ENCODE measurements at places on chromosomes 3 and 15.

DNA sequence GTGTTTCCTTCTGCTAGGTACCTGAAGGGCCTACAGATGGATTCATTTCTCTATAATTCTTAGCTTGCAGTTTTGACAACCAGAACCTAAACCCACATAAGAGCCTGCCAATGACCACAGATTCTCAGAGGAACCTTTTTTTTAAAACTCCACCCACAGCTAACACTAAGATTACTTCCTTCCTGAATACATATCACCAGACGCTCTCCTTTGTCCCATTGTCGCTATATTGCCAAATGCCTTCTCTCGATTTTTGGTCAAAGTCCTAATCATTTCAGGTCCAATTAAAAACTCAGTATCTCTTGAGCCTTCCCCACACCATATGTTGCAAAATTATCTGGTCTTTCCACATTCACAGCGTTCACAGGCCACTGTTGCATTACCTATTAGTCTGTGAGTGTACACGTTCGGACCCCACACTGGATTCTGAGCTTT is 12.4 kb downstream of the ZNF710 start:
- peak; percentile 69 for DNase-seq

DNA sequence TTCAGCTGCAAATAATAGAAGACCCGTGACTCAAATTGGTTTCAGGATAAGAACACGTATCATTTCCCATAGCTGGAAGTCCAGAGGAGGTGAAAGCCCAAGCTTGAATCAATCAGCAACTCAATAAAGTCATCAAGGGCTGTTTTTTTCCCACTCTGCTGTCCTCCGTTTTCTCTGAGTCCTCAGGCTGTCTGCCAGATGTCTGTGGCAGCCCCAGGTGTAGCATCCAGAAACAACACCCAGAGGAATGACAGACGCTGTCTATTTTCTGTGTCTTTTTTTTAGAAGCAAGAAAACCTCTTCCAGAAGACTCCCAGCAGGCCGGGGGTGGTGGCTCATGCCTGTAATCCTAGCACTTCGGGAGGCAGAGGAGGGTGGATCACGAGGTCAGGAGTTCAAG is 204.4 kb downstream of the FAM43A start:
- DNase-seq = no peak

- DNase-seq = peak; percentile 95
These were observed 835 bp downstream of the ARIH2 start for GRCh38 chr3:48919215-48920138.

DNA sequence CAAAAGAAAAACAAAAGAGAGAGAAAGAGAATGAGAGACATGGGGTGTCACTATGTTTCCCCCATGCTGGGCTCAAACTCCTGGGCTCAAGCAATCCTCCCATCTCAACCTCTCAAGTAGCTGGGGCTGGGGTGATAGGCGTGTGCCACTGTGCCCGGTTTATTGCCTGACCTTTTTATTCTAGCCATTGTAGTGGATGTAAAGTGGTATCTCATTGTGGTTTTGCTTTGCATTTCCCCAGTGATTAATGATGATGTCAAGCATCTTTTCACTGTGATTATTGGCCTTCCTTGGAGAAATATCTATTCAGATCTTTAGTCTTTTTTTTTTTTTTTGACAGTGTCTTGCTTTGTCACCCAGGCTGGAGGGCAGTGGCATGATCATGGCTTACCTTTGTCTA is 37.7 kb upstream of the GK5 start:
- DNase-seq = peak; percentile 67

DNA sequence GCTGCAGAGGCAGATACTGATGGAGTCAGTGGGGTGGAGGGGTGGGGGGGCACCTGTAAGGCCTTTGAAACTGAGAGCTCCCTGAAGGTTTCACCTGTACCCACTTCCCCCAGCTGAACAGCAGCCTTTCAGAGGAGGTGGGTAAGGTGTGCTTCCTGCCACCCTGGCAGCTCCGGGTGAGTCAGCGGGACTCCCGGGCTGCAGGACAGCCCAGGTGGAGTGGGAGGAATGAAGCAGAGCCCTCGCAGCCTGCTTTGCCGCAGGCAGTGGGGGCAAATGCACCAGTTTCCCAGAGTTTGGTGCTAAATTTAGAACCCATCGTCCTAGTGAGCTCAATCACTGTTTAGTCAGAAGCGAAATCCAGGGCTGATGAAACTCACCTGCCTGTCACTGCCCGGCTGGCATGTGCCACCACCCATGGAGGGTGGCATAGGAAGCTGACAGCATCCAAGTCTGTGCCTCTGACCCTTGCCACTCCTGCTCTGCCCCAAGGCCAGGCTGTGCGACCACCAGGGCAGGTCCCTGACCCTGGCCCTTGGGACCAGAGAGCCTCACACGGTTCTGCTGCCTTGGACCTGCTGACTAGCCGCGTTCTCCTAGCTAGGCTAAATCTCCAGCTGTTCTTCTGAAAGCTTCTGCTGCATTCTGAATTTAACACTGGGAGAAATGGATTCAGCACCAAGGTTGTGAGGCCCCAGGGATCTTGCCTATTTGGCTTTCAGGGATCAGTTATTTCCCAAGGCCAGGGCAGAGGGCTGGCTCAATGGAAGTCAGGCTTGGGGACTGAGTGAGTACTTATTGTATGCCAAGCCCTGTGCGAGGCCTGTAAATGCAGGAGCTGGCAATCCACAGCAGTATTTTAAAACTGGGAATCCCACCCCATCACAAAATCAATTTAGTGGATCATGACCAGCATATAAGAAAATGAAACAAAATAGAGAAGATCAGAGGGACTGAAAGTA is 67.3 kb upstream of the RASGRF1 start:
- no peak for DNase-seq

- peak; percentile 76 for DNase-seq
These were observed 65.1 kb downstream of the GLCE start for GRCh38 chr15:69225355-69226022.

GRCh38 chr15:67931861-67932260 is 92.0 kb upstream of the RNU6-1 start:
- DNase-seq = no peak

- DNase-seq = no peak
These were observed 22.3 kb downstream of the RPSA start for GRCh38 chr3:39428745-39429201.

- peak; percentile 55 for DNase-seq
These were observed 16.6 kb upstream of the SEMA3F start for GRCh38 chr3:50138266-50139200.

- DNase-seq = no peak
These were observed 9.8 kb downstream of the MSL2 start for GRCh38 chr3:136186344-136186743.

GRCh38 chr3:10459954-10460754 is 45.2 kb downstream of the ATP2B2 start:
- DNase-seq = peak; percentile 93

DNA sequence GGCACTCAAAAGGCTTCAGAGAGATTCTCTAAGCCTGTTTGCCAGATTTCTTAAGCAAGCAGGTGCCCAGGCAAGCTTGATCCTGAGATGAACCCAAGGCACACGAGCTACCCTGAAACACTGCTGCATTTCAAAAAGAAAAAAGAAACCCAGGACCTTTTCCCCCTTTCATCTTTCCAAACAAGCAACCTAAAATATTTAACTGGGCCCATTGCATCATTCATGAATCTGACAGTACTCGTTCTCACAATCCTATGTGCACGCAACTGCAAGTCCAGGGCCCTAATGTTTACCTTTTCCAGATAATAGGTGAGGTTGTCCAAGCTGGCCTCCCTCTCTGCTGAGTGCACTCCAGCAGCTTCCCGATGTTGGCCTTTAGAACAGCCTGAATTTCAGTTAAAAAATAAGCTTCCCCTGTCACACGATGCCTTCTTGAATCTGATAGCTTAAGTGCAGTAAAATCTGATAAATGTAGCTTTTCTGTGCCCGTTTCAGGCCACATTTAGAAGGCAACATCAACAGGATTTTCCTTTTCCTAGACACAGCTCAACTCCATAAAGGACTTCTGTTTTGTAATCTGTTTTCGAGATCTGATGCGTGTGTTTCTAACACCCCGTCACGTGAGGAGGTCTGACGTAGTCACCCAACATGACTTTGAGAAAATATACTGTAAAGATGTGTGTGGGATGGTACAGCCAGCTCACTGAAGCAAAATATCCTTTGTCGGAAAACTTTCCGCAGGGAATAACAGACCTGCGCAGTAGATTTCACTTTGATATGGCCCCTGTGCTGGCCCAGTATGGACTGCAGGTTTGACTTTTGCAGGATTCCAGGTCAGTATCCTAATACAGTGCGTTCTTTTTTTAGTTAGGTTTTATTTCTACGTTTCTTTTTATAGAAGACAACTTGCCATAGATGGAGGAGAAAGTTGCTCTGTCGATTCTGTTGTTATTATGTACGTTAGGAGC is 55.1 kb upstream of the RASA2 start:
- no peak for DNase-seq

GRCh38 chr3:23085261-23085660 is 117.9 kb upstream of the UBE2E2 start:
- no peak for DNase-seq

- peak; percentile 78 for DNase-seq
These were observed 165.2 kb upstream of the UMPS start for GRCh38 chr3:124565013-124565412.

GRCh38 chr3:10694179-10694578 is 121.8 kb upstream of the SLC6A11 start:
- DNase-seq = no peak

GRCh38 chr15:48029642-48030041 is 91.1 kb upstream of the SLC24A5 start:
- no peak for DNase-seq

- DNase-seq = peak; percentile 99
These were observed at the start of gene BLM for GRCh38 chr15:90716976-90717821. BLM (plus strand) TSS chr15:90717346; CDS start chr15:90747393, 30,047 bp downstream.
